ENCODE measurements at places on chromosomes 1 and 21. TPM values are rescaled to one million over a fixed set of nuclear protein-coding genes. Genes with fewer than 3 reads are reported as not detected.

Gene KCNT2
- polyA plus RNA-seq = 6.4 TPM

Gene RRAGC
- polyA plus RNA-seq = 18.8 TPM

Gene ZNF678
- 9.5 TPM for polyA plus RNA-seq

Gene SEC16B
- polyA plus RNA-seq = 6.3 TPM

Gene TAF1A
- polyA plus RNA-seq = 8.3 TPM

Gene GJA4
- polyA plus RNA-seq = 35.0 TPM

Gene PPT1
- 35.2 TPM for polyA plus RNA-seq

Gene PPIAL4G
- not detected for polyA plus RNA-seq

Gene DBT
- 10.9 TPM for polyA plus RNA-seq

Gene TNFRSF25
- polyA plus RNA-seq = 10.4 TPM

Gene A3GALT2
- not detected for polyA plus RNA-seq

Measured in forelimb muscle (tissue), 1 donor.